Progenitor cell of endocrine pancreas (in vitro differentiated cells): ENCODE measurements at places on chromosomes 13 and 19. TPM values are rescaled to one million over a fixed set of nuclear protein-coding genes. Genes with fewer than 3 reads are reported as not detected.

DNA sequence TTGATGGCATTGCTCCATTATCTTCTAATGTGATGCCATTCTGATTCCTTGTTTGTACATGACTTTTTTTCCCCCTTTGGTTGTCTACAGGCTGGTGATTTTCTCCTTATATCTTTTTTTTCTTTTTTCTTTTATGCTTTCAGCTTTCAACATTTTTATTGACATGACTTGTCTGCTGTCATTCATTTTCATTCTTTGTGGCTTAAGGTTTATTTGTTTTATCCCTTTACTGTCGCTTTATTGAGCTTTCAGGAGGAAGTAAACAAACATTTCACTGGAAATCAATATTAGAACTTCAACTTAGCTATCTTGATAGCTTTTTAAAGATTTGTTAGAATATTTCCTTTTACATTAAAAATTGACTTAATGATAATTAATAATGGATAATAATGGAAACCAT, 9.7 kb downstream of the ITM2B start:
- DNase-seq, result no peak

The ARHGAP45 gene
- 6.1 and 8.1 TPM in 2 replicates for total RNA-seq

- no peak for DNase-seq
Measured at GRCh38 chr13:32600890-32601289, 14.6 kb downstream of the PDS5B start.

DNA sequence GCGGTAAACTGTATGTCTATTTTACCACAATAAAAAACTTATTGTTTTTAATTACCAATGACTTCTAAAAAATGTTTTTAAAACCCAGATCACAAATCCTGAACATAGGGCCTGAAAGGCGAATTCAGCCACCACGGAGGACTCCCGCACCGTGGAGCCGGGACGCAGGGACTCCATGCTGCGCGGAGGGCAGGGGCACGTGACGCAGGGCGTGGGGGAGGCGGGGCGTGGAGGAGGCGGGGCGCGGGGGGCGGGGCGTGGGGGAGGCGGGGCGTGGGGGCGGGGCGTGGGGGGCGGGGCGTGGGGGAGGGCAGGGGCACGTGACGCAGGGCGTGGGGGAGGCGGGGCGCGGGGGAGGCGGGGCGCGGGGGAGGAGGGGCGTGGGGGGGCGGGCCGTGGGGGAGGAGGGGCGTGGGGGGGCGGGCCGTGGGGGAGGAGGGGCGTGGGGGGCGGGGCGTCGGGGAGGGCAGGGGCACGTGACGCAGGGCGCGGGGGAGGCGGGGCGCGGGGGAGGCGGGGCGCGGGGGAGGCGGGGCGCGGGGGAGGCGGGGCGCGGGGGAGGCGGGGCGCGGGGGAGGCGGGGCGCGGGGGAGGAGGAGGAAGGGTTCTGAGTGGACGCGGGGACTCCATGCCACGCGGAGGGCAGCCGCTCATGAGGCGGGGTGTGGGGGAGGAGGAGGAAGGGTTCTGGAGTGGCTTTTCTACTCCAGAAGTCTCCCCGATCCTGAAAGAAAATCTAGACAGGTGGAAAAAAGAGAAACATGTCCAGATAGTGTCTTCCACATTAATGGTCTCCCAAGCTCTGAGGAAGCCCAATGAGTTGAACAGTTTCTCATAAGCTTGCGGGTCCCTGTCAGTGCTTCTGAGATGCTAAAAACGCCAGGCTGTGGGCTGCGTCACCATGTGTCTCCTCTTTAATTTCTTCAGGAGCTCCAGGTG, 4.4 kb upstream of the PROZ start:
- DNase-seq, result peak; percentile 51

The FXYD1 gene
- total RNA-seq, result not detected in 2 replicates

DNA sequence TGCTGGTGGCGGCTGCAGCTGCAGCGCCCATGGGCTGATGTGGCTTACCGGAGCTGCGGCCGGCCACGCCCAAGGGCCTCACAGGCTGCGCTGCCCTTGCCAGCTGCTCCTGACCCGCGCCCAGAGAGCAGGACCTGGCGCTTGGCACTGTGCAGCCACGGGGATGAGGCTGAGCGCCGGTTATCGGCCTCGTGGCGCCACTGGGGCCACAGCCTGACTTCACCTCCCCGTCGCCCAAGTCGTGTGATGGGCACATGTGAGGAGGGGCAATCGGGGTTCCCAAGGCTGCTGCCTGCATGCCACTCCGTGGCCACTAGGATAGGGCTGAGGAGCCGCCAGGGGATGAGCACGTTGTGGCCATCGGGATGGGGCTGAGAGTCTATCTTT, 77.2 kb upstream of the PABPC3 start:
- DNase-seq, result no peak

GRCh38 chr19:19615086-19615485, 3.4 kb downstream of the PBX4 start:
- DNase-seq, result no peak

DNA sequence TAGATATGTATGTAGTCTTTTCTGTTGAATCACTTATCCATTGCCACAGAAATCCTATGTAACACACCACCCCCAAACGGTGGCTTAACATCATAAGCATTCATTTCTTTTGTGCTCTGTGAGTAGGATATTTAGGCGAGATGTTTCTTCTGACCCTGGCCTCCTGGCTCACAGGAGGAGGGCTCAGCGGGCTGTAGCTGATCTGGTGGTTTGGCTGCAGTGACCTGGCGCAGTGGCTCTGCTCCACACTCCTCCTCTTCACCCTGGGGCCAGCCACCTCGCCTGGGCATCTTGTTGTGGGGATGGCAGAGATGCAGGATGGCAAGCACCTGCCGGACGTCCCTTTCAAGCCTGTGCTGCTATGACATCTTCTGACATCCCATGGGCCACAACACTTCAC, 147.1 kb upstream of the IRS2 start:
- DNase-seq, result no peak

- no peak for DNase-seq
Measured at GRCh38 chr13:62209529-62209928, 793.9 kb upstream of the PCDH20 start.

- DNase-seq, result no peak
Measured at GRCh38 chr13:51297556-51297955, 41.9 kb upstream of the SERPINE3 start.

GRCh38 chr19:28705008-28705407, 507.9 kb downstream of the UQCRFS1 start:
- DNase-seq, result no peak

- DNase-seq, result no peak
Measured at GRCh38 chr19:4583961-4584669, 24.6 kb upstream of the SEMA6B start.
